Caudate nucleus (tissue), 63 donors: ENCODE measurements at places on chromosomes 4 and X.

- no peak for DNase-seq
Measured at GRCh38 chr4:184115399-184115798, 102.3 kb downstream of the ENPP6 start.

- DNase-seq: no peak
Measured at GRCh38 chr4:26105337-26105736, 191.3 kb downstream of the SMIM20 start.

DNA sequence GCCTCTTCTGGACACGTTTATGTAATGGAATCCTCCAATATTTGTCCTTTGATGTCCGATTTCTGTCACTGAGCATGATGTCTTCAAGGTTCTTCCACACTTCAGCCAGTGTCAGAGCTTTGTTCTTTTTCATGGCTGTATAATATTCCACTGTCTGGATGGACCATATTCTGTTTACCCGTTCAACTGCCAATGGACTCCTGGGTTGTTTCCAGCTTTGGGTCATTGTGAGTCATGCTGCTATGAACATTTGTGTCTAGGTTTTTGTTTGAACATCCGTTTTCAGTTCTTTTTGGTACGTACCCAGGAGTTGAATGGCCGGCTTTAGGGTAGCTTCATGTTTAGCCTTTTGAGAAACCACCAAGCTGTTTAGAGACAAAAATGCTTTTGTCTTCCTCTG, 93.2 kb downstream of the SHOX start:
- DNase-seq: no peak

GRCh38 chrX:110992611-110993010, 103.4 kb upstream of the PAK3 start:
- DNase-seq: no peak

DNA sequence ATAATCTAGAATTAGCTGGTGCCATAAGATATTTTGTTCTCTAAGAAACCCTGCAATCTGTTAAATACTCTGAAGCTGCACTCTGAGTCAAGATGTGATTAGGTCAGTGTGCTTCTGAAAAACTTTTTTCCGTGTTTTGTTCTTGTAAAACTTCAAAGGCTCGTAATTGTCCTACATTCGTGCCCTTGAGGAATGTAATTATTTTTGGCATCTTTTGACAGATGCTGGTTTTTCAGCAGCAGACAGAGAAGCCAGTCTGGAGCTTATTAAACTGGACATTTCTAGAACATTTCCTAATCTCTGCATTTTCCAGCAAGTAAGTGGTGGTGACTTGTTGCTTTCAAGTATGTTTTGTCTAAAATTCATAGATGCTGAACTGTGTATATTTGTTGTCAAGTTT, 36.8 kb upstream of the TADA2B start:
- no peak for DNase-seq

DNA sequence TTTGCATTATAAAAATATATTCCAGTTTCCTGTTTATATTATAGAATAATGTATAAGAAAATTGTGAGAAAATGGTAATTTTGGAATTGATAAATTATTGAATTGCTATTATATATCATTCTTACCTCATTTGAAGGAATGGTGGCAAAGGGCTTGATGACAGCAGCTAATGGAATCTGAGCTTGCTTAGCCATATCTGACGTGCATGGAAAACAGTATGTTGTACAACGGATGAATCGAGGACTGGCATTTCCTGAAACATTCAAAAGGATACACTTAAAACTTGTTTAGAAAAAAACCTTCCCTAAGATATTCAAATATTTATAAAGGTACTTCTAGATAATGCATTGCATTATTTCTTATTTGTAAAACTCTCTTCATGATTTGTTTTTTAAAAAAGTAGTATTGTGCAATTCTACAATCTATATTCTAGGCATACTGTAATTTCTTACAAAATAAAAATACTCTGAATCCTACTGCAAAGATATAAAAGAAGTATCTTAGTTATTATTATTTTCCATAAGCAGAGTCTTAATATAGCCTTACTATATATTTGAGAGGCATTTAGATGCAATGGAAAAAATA, 38.3 kb downstream of the SEC24D start:
- DNase-seq: no peak
